ENCODE measurements at places on chromosomes 3 and 15. TPM values are rescaled to one million over a fixed set of nuclear protein-coding genes. Genes with fewer than 3 reads are reported as not detected.

DNA sequence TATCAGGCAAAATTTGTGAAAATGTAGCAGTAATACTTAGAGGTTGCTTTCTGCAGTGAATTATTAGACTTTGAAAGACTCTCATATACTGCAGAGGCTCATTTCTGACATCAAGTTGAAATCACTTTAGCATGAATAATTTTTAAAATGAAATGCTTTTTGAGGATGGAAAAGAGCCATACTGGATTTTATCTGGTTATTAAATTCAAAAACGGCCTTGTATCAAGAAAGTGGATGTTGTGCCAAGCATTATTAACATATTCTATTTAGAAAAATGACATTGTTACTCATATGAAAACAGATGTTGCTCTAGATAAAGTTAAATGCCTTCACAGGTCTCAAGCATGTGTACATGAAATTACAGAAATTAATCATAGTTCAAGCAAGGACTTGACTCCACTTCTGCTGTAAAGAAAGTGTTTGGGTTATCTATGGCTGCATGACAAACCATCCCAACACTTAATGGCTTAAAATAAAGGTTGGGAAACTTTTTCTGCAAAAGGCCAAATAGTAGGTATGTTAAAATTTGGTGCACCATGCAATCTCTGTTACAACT is 64.5 kb upstream of the ZNF280D start:
- DNase-seq: no peak

GRCh38 chr15:84883916-84884781 is at the start of gene SLC28A1:
SLC28A1 (plus strand) TSS chr15:84884662; CDS start chr15:84887761, 3,099 bp downstream.
- no peak for DNase-seq

DNA sequence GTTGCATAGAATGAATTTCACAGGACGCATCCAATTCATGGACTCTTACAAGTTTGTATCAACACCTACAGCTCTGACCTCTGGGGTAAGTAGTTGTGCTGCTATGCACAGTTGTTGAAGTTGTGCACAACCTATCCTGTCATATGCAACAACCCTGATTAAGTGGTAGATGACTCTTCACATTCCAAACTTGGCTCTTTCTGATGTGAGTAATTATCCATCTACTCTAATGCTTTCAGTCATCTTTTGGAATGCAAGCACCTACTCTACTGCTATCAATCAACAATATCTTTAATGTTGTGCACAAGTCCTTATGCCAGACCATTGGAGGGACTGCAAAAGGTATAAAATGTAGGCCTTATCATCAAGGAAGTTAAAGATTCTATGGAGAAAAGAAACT is 921.4 kb downstream of the MCTP2 start:
- DNase-seq: no peak

CCDC54 gene
- not detected for total RNA-seq

All from OCI-LY7 (cell line).